ENCODE measurements at places on chromosomes 2 and 18.

DNA sequence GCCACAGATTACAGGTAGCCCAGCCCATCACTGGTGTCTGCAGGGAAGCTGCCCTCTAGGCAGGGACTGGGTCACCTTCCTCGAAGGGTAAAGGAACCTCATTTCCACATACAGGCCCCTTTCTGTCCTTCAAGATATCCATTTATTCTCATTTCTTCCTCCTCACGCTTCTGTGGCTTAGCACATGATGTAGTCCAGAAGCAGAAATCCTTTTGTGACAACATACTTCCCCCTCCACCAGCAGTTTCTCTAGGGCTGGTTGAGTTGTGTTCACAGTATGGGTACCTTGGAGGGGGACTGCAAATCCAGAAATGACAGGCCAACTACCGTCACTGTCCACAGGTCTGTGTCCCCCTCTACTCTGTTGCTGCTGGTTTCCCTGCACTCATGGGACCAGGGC is 364.9 kb downstream of the ANAPC1 start:
- no peak for DNase-seq

- DNase-seq, result no peak
Observed at GRCh38 chr2:85353876-85354285, 447 bp downstream of the RETSAT start.

DNA sequence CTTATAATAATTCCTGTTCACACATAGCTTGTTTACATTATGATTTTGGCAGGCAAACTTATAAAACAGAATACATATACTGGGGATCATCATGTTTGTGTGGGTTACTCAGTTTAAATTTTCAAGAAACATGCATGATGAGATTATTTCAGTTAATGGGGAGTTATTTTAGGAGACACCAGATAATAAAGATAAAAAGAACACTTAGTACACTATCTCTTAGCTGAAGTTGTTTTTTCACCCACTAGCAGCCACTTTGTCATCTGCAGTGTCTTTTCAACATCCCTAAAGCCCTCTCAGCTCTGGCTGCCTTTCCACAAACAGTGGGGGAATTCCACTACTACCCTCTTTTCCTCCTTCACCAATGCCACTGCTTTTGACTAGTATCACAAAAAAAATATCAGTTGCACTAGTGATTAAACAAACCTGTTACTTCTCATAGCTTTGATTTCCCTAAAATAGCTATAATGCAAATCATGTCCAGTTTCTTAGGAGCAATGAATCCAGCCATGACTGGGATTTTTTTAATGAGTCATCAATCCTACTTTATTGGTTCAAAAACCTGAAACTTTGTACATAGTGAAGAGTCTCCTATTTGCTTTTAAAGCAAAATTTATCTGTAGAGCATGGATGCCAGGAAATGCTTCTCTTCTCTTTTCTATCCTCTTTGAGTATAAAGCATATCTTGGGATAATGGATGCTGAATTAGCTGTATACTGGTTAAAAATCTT is 156.7 kb upstream of the TFPI start:
- DNase-seq, result no peak

DNA sequence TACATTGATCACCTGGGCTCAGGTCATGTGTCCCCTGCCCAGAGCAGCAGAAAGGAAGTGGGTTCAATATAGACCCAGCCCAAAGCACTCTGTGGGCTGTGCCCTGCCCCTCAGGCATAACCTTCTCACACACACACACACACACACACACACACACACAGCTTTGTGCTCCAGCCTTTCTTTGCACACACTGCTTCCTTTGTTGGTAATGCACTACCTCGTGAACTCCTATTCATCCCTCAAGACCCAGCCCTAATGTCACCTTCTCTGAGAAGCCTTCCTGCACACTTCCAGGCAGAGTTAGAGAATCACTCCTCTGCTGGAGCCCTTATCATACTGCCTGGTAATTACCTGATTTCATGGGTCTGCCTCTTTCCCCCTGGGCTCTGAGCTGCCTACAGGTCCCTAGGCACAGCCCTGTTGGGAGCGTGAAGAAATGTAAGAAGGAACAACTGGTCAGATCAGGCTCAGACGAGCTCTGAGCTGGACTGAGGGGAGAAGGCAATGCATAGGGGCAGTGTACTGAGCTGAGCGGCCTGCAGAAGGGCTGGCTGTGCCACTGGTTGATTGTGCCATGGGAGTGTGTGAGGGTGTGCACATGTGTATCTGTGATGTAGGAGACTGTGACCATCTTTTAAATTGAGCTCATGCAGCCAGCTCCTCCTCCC is 210.3 kb downstream of the GLI2 start:
- no peak for DNase-seq

DNA sequence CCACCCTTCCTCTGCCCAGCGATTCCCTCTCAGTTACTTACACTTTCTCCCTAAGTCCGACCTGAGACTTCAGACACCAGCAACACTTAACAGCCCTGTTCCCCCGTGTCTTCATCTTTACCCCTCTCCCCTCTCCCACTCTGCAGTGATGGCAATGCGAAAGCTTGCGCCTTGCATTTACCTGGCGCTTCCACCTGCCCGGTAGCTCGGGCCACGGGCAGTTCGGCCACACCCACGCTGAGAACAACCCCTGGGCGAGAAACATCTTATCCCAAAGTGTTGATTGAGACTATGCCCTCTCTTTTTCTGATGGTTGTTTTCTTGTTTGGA is 558 bp downstream of the DNAJC10 start:
- peak; percentile 15 for DNase-seq

GRCh38 chr2:181130686-181131085 is 150.3 kb downstream of the UBE2E3 start:
- peak; percentile 12 for DNase-seq
